ENCODE measurements at places on chromosomes 1 and 21. TPM values are rescaled to one million over a fixed set of nuclear protein-coding genes. Genes with fewer than 3 reads are reported as not detected.

GRCh38 chr1:117930484-117930883 lies 945 bp downstream of the WDR3 start:
- H3K4me3 ChIP-seq = peak overlapping the region; percentile 88
- DNase-seq = no peak
- peak overlapping the region; percentile 64 for H3K27ac ChIP-seq
- H3K4me1 ChIP-seq = peaks cover 9% of the 10 kb centered on the region
- no peaks in the 10 kb centered on the region for H3K27me3 ChIP-seq

Gene FCER1A
- total RNA-seq = not detected

DNA sequence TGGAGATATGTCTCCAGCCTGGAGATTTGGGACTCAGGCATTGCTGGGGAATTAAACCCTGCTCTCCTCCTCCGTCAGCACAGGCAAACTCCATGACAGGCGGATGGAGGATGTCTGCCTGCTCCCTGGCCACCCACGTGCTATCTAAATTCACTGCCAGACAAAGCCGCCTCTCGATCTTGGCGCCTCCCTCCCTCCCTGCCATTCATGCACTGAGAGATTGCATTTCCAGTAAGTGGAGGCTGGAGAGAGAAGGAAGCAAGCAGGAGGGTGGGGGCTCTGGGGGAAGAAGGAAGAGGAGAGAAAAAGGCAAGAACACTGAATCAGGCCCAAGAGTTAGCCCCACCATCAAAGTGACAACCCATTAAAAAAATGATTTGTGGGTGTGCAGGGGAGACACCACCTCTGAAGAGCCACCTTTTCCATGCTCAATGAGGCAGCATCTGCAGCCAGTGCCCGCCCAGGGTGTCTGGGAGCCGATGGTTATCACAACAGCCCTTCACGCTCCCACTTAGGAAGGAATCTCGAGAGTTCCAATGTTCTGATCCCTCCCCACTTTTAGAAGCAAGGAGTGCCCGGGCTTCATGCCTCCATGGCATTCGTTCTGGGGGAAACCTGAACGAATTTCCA lies 183.0 kb downstream of the HIVEP3 start:
- H3K27me3 ChIP-seq = no peaks in the 10 kb centered on the region
- H3K4me1 ChIP-seq = peaks cover 16% of the 10 kb centered on the region
- no peak overlapping the region for H3K27ac ChIP-seq
- no peaks in the 10 kb centered on the region for H3K36me3 ChIP-seq
- H3K4me3 ChIP-seq = no peak overlapping the region

DNA sequence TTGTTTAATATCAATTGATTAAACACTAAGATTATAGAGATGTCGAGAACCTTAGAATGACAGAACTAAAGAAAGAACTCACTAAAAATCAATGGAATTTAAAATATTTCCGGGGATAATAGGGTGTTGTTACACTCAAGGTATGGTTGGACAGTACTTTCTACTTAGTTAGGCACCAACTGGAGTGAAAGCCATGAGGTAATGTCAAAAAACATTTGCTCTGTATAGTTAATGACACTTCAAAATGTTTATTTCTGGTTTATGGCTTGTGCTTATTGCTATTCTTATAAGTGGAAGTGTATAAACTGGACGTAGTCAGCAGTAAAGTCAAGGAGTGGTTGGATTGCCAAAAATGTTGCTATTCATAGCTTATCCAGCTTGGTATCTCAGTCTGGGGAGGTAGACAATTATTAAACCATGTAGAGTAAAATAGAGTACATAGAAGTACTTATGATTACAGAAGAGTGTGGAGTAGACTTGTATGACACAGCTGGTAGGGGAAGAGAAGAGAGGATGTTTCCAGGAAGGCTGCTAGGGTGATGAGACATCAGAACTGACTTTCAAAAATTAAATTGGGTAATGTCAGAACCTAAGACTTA lies 56.5 kb upstream of the BMP8A start:
- H3K36me3 ChIP-seq = peaks cover 92% of the 10 kb centered on the region
- DNase-seq = no peak
- H3K27ac ChIP-seq = no peak overlapping the region
- H3K4me3 ChIP-seq = no peak overlapping the region
- no peaks in the 10 kb centered on the region for H3K27me3 ChIP-seq
- H3K4me1 ChIP-seq = no peaks in the 10 kb centered on the region

- H3K27me3 ChIP-seq = no peaks in the 10 kb centered on the region
- no peak overlapping the region for H3K4me3 ChIP-seq
- no peaks in the 10 kb centered on the region for H3K36me3 ChIP-seq
- no peak overlapping the region for H3K27ac ChIP-seq
- no peak for DNase-seq
Measured at GRCh38 chr1:204240233-204240632, 26.4 kb upstream of the GOLT1A start.

Gene PCP4
- total RNA-seq = 15.8 TPM

Gene ERG
- total RNA-seq = not detected

GRCh38 chr1:151361883-151362282 lies 10.6 kb downstream of the SELENBP1 start:
- no peak overlapping the region for H3K27ac ChIP-seq
- no peak overlapping the region for H3K4me3 ChIP-seq
- no peaks in the 10 kb centered on the region for H3K4me1 ChIP-seq

- no peaks in the 10 kb centered on the region for H3K36me3 ChIP-seq
- no peak overlapping the region for H3K4me3 ChIP-seq
- no peak for DNase-seq
- no peaks in the 10 kb centered on the region for H3K27me3 ChIP-seq
- no peaks in the 10 kb centered on the region for H3K4me1 ChIP-seq
- H3K27ac ChIP-seq = no peak overlapping the region
Measured at GRCh38 chr1:104467590-104467989, 717.9 kb downstream of the AMY1C start.

GRCh38 chr1:226702957-226703831 lies 35.9 kb downstream of the ITPKB start:
- H3K4me1 ChIP-seq = peaks cover 39% of the 10 kb centered on the region
- no peaks in the 10 kb centered on the region for H3K36me3 ChIP-seq
- DNase-seq = peak; percentile 79

Gene ACKR1
- not detected for total RNA-seq

GRCh38 chr1:38061883-38062328 lies 15.3 kb upstream of the POU3F1 start:
- no peak overlapping the region for H3K27ac ChIP-seq
- no peak overlapping the region for H3K4me3 ChIP-seq
- no peaks in the 10 kb centered on the region for H3K36me3 ChIP-seq
- H3K27me3 ChIP-seq = no peaks in the 10 kb centered on the region
- peaks cover 38% of the 10 kb centered on the region for H3K4me1 ChIP-seq
- DNase-seq = no peak

DNA sequence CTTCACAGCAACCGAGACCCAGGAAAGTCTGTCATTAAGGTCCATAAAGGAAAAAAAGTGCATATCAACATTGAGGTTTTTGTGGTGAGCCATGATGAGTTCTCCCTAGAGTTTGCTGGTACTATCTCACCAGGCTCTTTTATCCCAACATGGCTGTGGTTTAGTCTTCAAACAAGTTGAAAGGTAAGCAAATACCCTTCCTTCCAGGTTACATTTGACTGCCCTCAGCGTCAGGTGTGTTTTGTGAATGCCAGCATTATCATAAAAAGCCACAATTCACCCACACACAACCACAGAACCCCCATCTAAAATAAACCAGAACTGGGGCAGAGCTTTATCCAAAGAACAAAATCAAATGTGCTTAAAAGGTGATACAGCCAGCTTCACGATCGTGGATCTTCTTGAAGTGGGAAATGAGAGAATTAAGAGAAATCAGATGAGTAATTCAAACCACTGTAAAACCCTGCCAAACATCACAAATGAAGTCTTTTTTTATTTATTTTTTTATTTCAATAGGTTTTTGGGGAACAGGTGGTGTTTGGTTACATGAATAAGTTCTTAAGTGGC lies 64.7 kb downstream of the SETD4 start:
- no peaks in the 10 kb centered on the region for H3K36me3 ChIP-seq
- DNase-seq = no peak
- no peaks in the 10 kb centered on the region for H3K4me1 ChIP-seq
- peaks cover 3% of the 10 kb centered on the region for H3K27me3 ChIP-seq
- no peak overlapping the region for H3K27ac ChIP-seq

DNA sequence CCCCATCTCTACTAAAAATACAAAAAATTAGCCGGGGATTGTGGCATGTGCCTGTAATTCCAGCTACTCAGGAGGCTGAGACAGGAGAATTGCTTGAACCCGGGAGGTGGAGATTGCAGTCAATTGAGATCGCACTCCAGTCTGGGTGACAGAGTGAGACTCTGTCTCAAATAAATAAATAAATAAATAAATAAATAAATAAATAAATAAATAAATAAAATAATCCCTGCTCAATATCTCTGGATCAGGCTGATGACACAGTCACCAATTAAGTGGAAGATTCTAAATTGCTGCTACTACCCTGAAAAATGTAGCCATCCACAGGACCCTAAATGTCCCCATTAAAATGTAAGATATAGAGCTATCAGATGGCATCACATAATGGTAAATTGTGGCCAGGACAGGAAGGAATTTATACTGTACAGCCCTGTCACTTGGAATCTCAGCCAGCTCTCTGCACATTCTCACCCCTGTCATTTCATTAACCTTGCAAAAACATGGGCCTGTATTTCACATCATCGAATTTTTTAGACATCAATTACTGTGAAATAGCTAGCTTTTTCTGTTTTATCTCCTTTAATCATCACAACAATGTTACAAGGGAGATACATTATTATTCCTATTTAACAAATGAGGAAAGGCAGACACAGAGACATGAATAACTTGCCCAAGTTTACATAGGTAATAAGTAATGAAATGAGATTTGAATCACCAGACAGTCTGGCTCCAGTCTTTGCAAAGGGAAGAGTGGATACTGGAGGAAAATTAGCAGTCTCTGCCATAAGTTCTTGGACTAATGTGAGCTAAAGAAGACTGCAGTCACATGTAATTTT lies 56.7 kb upstream of the NTPCR start:
- no peaks in the 10 kb centered on the region for H3K4me1 ChIP-seq
- H3K36me3 ChIP-seq = no peaks in the 10 kb centered on the region
- no peak for DNase-seq
- no peaks in the 10 kb centered on the region for H3K27me3 ChIP-seq
- no peak overlapping the region for H3K4me3 ChIP-seq
- H3K27ac ChIP-seq = no peak overlapping the region

Gene BMP8A
- 0.22 TPM for total RNA-seq

DNA sequence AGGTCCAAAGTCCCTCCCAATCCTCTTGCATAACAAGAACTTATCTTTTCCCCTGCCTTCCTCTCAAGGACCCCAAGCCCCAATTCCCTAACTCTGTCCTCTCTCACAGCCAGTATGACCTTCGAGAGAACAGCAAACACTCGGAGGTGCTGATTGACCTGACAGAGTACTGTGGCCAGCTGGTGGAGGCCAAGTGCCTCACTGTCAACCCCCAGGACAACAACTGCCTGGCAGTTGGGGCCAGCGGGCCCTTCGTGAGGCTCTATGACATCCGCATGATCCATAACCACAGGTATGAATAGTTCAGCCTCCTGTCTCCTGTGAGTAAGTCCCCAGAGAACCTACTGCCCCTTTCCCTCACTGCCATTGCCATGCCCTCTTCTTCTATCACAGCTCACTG lies 29.9 kb upstream of the TMEM222 start:
- H3K27ac ChIP-seq = no peak overlapping the region
- no peaks in the 10 kb centered on the region for H3K4me1 ChIP-seq

Gene OLFML2B
- total RNA-seq = 39.7 TPM

Gene TESK2
- total RNA-seq = 4.3 TPM

DNA sequence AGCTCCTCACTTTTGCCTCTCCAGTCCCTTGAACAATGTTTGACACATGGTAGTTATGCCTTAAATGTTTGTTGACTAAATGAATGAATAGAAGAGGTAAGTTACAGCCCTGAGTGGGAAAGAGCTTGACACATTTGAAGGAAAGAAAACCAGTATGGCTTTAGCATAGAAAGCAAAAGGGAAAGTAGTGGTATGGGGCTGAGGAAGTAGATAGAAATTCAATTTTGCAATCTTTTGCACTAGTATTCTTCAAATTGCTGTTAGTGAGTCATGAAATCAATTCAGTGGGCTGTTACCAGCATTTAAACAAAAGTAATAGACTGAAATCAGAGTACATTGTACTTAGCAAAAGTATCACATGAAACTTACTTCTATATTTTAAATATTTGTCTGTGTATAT lies 21.1 kb downstream of the PLA2G4A start:
- no peak for DNase-seq
- no peaks in the 10 kb centered on the region for H3K36me3 ChIP-seq
- no peak overlapping the region for H3K27ac ChIP-seq

Gene FGR
- total RNA-seq = not detected

- H3K27me3 ChIP-seq = no peaks in the 10 kb centered on the region
- no peak overlapping the region for H3K27ac ChIP-seq
- H3K4me1 ChIP-seq = peaks cover 4% of the 10 kb centered on the region
- no peak overlapping the region for H3K4me3 ChIP-seq
- H3K36me3 ChIP-seq = no peaks in the 10 kb centered on the region
Measured at GRCh38 chr21:37375866-37376574, 9.4 kb downstream of the DYRK1A start.

Gene LRRC7
- not detected for total RNA-seq

Gene MCL1
- total RNA-seq = 104 TPM

DNA sequence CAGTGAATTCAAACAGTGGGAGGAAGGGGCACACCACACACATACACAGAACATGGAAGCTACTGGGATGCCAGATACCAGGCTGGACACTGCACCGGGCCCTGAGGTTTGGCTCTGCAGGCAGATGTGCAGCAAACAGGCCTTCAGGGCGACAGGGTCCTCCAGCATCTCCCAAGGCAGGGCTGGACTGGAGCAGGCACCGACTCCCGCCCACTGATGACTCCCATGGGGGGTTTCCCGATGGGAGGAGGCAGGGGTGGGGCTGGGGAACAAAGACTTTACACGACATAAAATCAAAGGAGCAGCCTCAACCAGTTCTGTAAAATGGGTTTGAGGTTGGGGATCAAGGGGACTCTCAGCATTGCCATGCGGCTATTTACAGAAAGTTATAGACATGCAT lies 118.1 kb downstream of the SYT2 start:
- DNase-seq = no peak
- H3K36me3 ChIP-seq = no peaks in the 10 kb centered on the region
- no peaks in the 10 kb centered on the region for H3K27me3 ChIP-seq
- H3K4me3 ChIP-seq = no peak overlapping the region

DNA sequence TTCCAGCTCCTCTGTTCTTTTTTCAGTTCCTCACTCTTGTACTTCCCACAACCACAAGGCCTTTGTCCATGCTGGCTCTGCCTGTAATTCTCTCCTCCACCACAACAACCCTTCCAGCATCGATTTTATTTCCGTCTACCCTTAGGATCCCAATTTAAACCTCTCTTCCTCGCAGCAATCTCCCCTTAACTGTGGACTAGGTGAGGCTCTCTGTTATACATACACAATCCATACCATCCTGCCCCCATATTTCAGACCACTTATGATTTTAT lies 90.4 kb upstream of the ZC3H11B start:
- no peak overlapping the region for H3K4me3 ChIP-seq
- H3K27ac ChIP-seq = no peak overlapping the region
- no peaks in the 10 kb centered on the region for H3K27me3 ChIP-seq
- H3K36me3 ChIP-seq = no peaks in the 10 kb centered on the region
- H3K4me1 ChIP-seq = peaks cover 7% of the 10 kb centered on the region
- DNase-seq = no peak
